NCI-H446 (cell line): ENCODE measurements at places on chromosomes 6 and 20.

GRCh38 chr6:132209351-132209750 lies 191.9 kb downstream of the MOXD1 start:
- DNase-seq, result no peak

- no peak for DNase-seq
These were observed 150.4 kb upstream of the BMP5 start for GRCh38 chr6:56025795-56026194.

DNA sequence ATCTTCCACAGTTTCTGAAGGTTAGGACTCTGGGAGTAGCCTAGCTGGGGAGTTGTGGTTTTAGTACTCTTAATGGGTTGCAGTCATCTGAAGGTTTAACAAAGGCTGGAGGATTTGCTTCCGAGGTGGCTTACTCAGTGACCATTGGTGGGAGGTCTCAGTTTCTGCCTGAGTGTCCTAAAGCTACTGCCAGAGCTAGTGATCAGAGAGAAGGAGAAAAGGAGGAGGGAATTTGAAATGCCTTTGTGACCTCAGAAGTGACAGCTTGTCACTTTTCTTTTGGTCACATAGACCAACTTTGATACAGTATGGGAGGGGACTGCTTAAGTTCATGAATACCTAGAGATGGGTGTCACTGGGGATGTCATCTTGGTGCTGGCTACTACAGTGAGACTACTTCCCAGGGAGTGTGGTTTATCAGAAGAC lies 41.3 kb downstream of the NCOA3 start:
- no peak for DNase-seq

DNA sequence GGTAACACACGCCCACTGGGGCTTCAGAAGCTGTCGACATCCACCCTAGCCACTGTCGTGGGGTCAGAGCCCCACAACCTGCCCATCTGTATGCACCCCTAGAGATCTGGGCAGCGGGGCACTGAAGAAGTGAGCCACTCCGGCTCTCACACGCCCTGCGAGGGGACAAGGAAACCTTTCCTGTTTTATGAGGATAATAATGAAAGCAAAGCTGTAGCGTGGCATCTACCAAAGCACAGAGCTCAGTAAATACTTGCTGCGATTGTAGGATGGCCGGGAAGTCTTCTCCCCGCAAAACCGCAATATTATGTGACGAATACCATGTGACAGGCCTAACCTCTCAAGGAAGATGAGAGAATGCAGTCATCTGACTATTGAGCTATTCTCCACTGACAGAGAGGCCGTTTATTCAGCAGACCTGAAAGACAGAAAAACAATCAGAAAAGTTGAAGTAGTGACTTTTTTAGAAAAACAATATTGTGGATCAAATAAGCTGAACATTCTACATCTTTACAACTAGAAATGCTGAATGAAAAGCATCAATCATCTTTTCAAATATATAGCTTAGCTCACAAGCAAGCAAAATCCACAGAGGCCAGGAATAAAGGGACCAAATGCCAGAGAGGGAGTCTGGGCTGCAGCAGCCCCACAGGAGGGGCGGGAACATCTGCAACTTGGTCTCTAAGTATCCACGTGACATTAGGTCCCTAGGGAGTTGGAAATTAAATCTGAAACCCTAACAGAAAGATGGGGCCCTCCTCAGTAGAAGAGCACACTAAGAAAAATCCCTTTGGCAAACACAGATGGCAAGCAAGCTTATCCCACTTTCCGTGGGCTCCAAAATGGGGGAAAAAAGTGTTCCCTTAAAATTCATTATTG lies 207.8 kb downstream of the TTLL2 start:
- no peak for DNase-seq

DNA sequence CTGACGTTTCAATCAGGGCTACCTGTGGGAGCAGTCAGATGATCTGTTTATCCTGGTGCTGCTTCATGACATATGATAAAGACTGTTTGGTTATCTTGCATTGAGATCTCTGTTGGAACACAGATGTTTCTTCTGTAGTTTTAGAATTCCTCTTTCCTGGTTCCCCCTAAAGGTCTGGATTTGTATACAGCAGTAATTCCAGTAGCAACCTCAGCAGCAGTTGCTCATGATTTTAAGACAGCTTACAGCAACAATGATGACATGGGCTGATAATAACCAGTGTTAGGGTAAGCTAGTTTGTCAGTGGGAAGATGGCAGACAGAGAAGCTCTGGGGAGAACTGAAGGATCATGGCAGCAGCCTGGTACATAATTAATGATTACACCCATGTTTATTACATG lies 439.4 kb downstream of the PHF3 start:
- DNase-seq, result no peak

DNA sequence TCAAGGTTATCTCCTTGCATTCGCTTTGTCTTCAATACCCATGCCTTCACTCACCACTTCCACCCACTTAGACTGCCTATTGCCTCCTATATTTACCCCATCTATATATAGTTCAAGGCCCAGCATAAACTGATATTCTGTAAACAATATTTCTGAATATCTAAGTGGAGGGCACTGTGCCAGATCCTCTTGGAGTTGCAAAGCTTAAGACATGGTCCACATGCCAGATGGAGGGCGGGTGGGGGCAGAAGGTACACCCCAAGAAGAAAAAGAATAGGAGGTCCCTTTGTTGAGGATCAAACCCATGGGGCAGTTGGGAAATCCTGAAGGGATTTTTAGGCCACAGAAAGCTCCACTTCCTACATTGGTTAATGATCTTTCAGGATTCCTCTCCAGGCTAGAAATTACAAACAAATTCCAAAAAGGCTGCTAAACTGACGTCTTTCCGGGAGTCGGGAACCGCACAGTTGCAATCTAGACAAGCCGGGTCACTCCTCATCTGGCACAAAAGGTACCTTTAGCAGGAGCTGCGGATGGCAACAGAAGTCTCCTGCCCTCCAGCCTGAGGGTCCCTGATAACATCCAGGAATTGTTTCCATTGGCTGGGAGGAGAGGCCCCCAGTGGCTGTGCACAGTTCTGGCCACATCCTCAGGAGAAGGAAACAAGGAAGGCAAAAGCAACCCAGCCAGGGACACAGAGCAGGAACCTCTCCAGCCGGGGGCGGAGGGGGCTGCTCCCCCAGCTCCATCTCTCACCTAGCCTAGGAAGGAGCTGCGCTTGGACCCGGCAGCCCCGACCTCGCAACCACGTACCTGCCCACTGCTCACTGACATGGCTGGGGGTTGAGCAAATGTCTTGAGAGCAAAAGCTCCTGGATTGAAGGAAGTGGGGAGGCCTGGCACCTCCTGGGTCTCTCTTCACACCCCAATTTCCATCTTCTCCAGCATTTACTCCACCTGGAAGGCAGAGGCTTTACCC lies 5.9 kb upstream of the LPIN3 start:
- no peak for DNase-seq

DNA sequence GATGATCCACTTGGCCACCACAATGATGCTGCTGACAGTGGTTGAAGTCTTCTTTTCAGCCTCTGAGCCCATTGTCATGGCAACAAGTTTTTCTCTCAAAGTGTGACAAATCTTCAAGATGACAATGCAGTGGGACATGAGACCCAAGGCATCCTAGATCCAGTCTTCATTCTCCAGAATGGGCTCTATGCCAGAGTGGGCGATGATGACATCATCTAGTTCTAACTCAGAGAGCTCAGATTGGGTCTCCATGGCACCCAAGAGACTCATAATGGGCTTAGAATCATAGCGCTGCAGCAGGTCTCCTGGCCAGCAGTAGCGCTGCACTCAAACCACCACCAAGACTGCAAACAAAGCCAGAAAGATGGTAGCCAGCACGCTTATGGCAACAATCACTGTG lies 973.6 kb downstream of the EYS start:
- no peak for DNase-seq

DNA sequence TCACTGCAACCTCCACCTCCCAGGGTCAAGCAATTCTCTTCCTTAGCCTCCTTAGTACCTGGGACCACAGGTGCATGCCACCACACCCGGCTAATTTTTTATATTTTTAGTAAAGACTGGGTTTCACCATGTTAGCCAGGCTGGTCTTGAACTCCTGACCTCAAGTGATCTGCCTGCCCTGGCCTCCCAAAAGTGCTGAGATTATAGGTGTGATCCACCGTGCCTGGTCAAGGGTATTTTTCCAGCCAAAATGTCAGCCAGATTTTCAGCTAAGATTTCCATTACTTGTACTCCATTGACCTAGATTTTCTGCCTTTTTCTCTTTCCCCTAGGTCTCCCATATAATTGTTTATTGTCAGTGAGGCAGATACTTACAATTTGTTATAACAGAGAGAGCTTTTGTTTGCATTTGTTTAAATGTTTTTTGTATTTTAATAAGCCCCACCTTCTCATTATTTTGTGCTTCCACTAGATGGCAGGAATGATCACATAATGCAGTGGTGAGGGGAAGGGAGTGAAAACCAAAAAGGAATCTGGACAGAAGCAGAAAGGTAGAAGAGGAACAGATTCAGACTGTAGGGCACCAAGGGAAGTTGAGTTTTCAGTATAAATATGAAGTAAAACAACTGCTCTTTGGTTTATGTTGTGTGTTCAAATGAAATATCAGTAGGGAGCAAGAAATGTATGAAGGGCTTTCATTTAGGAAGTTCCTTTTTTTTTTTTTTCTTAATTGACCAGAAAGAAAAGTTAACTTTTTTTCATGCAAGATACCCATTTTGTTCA lies 29.7 kb downstream of the RPF2 start:
- peak; percentile 9 for DNase-seq

GRCh38 chr6:43972913-43973300 lies 154.3 kb downstream of the MRPL14 start:
- DNase-seq, result peak; percentile 73
